SIG-M5 (cell line): ENCODE measurements at places on chromosomes 12 and 14.

- no peak for DNase-seq
These were observed 196.2 kb downstream of the ZFP36L1 start for GRCh38 chr14:68596701-68597100.

- no peak for DNase-seq
These were observed 177.2 kb upstream of the RASSF8 start for GRCh38 chr12:25781232-25781631.

GRCh38 chr12:97386133-97386581 lies 76.4 kb upstream of the RMST start:
- no peak for DNase-seq

- DNase-seq, result no peak
These were observed 227.3 kb downstream of the KTN1 start for GRCh38 chr14:55807053-55807880.

- no peak for DNase-seq
These were observed 161.3 kb upstream of the CAND1 start for GRCh38 chr12:67107751-67108269.

GRCh38 chr12:39586816-39587215 lies 32.8 kb downstream of the ABCD2 start:
- no peak for DNase-seq

- DNase-seq, result peak; percentile 38
These were observed 32.5 kb downstream of the MMP17 start for GRCh38 chr12:131860472-131861260.

- no peak for DNase-seq
These were observed 794.3 kb downstream of the C12orf50 start for GRCh38 chr12:87234898-87235297.

GRCh38 chr12:2510045-2510444 lies 284.7 kb upstream of the FKBP4 start:
- no peak for DNase-seq

GRCh38 chr12:22628228-22628627 lies 3.3 kb downstream of the ETNK1 start:
- no peak for DNase-seq

DNA sequence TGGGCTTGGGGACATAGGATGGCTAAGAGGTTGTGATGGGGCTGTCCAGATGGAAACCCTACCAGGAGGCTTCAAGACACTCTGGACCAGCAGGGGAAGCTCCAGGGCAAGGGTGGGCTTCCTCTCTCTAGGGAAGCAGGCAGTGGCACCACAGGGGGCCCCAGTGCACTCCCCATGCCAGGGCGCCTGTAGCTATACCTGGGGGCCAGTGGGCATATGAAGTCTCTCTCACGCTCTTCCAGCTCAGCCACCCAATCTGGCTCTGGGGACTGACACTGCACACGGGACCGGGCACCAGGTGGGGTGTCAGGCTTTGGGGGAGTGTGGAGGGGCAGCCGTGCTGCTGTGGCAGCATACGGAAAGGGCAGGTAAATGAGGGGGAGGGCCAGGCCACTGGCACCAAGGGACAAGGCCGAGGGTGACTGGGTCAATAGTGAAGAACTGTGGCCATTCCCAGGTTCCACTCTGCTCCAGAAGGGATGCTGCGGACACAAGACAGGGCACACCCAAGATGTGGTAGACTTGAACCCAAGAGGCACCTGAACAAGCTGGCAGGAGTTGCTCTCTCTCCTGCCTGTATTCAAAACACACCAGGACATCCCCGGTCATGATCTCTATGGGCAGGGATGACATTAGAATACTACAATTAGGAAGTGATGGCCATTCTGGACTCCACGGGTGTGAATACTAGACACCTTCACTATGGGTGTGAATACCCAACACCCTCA lies 27.5 kb downstream of the RFLNA start:
- DNase-seq, result no peak

DNA sequence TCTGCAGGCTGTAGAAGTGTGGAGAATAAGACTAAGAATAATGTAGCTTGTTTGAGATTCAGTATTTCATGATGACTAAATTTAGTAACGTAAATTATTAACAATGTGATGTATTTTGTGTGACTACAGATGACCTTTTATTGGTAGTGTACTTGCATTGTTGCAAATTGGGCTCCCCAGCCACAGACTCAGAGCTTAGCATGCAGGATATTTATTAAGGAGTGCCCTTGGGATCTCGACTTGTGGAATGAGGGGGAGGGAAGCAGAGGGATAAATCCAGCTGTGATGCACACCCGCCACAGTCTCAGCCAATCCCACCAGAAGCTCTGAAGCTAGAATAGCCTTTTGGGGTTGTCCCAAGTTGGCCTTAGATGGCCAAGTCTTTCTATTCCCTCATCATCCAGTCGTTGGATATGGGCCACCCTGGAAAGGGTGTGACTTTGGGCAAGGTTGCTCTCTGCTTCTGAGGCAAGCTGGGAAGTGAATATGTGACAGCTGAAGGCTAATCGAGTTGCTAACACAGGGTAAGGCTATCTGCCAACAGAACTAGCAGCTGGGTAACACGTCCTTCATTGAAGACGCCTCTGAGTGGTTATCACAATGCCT lies 42.1 kb upstream of the USP44 start:
- no peak for DNase-seq

- no peak for DNase-seq
These were observed 2.4 kb downstream of the AREL1 start for GRCh38 chr14:74710480-74710879.

DNA sequence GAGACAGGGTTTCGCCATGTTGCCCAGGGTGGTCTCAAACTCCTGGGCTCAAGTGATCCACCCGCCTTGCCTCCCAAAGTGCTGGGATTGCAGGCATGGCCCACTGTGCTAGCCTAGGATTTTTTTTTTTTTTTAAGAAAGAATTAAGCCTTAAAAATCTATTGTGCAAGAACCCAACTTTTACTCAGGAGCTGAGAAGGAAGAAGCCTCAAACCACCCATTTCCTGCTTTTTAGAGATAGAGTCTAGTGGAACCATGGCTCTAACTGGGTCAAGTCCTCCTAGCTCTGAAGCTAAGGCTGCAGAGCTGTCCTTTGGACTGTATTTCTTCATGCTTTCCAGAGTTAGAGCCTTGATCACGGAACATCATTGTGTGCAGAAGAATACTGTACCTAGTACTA lies 1.3 kb upstream of the TSFM start:
- DNase-seq, result peak; percentile 11

DNA sequence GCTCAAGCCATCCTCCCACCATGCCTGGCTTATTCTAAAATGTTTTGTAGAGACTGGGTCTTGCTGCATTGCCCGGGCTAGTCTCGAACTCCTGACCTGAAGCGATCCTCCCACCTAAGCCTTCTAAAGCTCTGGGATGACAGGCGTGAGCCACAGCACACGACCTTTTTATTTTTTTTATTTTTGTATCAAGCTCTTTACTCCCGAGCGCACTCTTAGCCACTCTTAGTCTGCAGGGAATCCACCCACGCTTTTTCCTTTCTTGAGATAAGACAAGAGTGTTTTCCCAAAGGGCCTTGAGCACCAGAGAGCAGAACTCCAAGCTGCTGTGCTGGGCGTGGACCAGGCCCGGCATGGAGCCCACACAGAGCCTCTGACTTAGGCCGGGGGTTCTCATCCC lies 23.4 kb downstream of the MAP1LC3B2 start:
- DNase-seq, result no peak

GRCh38 chr14:75366963-75367362 lies 60.9 kb upstream of the JDP2 start:
- no peak for DNase-seq
